ENCODE measurements at places on chromosomes 6 and 20.

GRCh38 chr6:166796610-166797009, 159.7 kb downstream of the RNASET2 start:
- H3K4me1 ChIP-seq, result peaks cover 10% of the 10 kb centered on the region
- no peak overlapping the region for H3K27ac ChIP-seq
- H3K4me3 ChIP-seq, result no peak overlapping the region
- no peaks in the 10 kb centered on the region for H3K27me3 ChIP-seq
- DNase-seq, result no peak

GRCh38 chr20:17666481-17666880, 15.6 kb downstream of the RRBP1 start:
- H3K4me3 ChIP-seq, result no peak overlapping the region
- DNase-seq, result no peak
- peaks cover 13% of the 10 kb centered on the region for H3K4me1 ChIP-seq
- H3K36me3 ChIP-seq, result no peaks in the 10 kb centered on the region

GRCh38 chr20:61575151-61575937, 323.3 kb downstream of the CDH4 start:
- H3K4me3 ChIP-seq, result no peak overlapping the region
- peaks cover 9% of the 10 kb centered on the region for H3K4me1 ChIP-seq
- H3K27me3 ChIP-seq, result no peaks in the 10 kb centered on the region
- no peak for DNase-seq

DNA sequence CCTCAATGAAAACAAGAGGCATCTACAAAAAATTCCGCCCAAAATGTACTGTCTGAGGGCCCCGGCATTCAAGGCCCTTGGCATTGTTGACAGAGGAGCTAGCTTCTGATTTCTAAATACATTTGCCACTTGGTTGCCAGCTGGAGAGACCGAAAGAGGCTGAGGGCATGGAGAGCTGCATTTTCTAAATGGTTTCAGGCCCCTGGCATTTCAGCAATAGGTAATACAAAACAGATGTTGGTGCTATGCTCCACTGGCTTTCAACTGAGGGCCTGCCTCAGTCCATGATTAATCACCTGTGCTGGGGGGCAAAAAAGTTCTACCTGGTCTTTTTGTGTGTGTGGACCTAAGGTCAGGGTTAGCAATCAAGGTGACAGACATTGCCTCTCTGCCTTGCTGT, 79.5 kb upstream of the ISM1 start:
- no peak overlapping the region for H3K27ac ChIP-seq
- no peaks in the 10 kb centered on the region for H3K36me3 ChIP-seq
- no peak overlapping the region for H3K4me3 ChIP-seq
- H3K27me3 ChIP-seq, result no peaks in the 10 kb centered on the region
- H3K4me1 ChIP-seq, result peaks cover 3% of the 10 kb centered on the region

DNA sequence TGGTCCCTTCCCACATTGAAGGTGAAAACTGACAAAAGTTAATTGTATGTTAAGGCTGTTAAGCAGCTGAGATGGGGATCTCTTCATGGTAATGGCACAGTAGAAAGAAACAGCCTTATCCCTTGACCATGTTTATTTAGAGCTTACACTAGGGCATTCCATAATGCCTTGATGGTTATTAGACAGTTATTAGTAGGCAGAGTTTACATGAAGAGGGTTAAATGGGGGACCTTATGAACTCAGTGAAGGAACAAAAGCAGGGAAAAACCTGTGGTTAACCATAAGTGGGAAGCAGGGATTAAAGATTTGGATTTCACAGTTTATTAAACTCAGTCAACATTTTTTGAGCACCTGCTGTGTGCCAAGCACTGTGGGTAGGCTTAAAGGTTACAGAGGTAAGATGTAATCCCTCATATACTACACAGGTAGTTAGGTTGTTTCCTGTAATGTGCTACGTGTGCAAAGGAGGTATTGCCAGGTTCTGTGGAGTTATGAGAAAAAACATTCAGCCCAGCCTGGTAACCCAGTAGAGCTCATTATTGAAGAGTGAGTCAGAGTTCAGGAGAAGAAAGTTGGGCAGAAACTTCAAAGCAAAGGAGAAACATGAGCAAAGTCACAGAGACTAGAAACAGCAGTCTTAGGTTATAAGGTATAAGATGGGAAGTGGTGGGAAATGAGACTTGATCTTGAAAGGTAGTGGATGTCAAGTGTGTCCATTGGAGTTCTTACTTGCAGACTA, 32.3 kb upstream of the GNRH2 start:
- H3K27me3 ChIP-seq, result no peaks in the 10 kb centered on the region
- H3K36me3 ChIP-seq, result peaks cover 19% of the 10 kb centered on the region
- H3K4me3 ChIP-seq, result no peak overlapping the region
- no peak for DNase-seq
- no peaks in the 10 kb centered on the region for H3K4me1 ChIP-seq

DNA sequence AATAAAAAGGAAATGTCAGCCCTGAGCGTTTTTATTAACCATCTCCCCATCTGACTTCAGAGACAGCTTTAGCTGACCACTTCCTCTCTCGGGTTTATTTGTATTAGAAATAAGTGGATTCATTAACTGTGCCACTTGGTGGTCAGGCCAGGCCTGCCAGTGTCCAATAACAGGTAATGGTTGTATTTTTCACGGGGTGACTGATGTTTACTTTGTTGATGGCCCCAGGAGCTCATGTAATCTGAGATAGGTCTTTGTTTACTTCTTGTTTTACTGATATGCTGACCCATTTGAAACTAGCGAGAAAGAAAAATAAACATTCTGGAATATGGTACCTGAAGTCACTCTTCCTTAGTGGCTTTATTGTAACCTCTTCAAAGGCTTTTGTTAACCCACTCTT, 504.3 kb upstream of the SLC35B3 start:
- H3K4me1 ChIP-seq, result peaks cover under 1% of the 10 kb centered on the region
- no peak overlapping the region for H3K27ac ChIP-seq
- H3K27me3 ChIP-seq, result no peaks in the 10 kb centered on the region
- no peaks in the 10 kb centered on the region for H3K36me3 ChIP-seq

DNA sequence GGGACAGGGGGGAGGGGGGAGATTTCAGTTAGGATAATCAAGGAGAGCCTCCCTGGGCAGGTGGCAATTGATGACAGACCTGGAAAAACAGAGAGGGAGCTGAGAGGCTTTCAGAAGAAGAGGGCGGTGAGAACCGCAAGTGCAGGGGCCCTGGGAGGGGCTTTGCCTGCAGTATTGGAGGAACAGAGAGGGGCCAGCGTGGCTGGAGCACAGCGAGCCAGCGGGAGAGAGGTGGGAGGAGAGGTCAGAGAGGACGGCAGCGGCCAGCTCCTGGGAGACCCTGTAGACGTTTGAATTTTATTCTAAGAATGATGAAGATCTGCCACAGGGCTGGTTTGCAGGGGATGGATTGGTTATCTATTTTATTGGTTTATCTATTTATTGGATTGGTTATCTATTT, 34.5 kb upstream of the NOL4L start:
- no peaks in the 10 kb centered on the region for H3K36me3 ChIP-seq
- H3K27me3 ChIP-seq, result no peaks in the 10 kb centered on the region
- no peak overlapping the region for H3K4me3 ChIP-seq

DNA sequence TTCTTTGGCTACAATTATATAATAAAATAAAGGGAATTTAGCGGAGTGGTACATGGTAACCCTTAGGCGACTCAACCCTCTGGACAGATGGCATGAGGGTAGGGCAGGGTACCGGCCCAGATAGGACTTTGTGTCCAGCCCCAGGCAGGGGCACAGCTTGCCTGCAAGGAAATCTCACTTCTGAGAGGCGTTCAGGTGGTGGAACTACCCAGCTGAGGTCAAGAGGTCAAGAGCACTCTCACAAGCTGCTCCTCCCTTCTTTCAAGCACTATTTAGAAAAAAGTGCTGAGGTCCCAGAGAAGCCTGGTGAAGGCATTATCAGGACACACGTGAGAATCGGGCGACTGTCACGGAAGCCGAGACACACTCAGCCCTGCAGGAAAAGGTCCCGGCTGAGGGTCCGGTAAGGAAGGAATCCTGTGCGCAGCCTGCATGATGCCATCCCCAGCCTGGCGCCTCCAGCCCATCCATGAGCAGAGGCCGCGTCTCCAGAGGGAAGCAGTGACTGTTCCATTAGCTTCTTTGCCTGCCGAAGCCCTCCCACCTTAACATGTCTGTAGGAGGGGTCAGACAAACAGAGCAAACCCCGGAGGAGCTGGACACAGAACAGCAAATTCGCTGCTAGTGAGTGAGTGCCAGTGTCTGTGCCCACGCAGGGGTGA, 54.8 kb downstream of the WDR27 start:
- peaks cover 4% of the 10 kb centered on the region for H3K36me3 ChIP-seq
- no peaks in the 10 kb centered on the region for H3K27me3 ChIP-seq

Measured in neuronal stem cell (in vitro differentiated cells).